D721Med (cell line): ENCODE measurements at places on chromosomes 1 and 21.

DNA sequence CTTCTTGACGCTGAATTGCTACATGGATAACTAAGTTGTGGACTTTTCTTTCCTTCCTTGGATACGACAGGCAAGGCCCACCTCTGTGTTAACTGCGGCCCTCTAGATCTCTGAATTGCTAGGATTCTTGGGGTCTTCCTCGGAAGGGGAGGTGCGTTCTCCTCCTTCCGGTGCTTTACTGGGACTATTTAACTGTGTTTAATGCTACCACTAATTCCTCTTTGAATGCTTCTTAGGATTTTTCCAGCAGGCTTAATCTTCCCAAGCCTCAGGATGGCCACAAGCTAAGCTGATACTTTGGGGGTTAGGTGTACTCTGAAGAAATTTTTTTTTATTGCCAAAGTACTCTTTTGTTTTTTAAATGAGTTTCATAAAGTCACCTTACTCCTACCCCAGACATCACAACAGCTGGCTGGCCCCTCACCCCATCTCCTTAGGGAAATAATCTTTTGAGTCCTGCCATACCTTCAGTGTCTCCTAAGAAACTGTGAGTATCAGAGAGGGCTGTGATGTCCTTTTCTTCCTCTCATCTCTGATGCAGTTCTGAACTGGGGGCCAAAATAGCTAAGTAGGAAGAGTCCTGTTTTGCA is 21.4 kb downstream of the KIRREL1 start:
- peak; percentile 81 for DNase-seq

GRCh38 chr1:175319912-175320230 is 127.3 kb upstream of the KIAA0040 start:
- DNase-seq: no peak

DNA sequence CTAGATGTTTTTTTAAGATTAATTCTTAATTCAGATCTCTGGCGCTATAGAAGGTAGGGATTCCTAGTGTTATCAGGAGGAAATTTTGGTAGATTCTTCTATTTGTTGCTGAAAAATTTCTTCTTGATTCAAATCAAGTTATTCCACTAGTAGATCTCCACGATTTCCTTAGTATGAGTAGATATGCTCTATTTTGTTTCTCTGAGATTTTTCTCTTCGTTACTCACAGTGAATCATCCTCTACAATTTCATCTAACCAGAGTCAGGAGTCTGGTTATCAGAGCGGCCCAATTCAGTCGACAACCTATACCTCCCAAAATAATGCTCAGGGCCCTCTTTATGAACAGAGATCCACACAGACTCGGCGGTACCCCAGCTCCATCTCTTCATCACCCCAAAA is 18.8 kb upstream of the HAX1 start:
- no peak for DNase-seq

GRCh38 chr1:89880679-89881078 is 59.8 kb downstream of the LRRC8D start:
- DNase-seq: no peak

- DNase-seq: no peak
Measured at GRCh38 chr1:243286409-243287122, 30.7 kb downstream of the SDCCAG8 start.

DNA sequence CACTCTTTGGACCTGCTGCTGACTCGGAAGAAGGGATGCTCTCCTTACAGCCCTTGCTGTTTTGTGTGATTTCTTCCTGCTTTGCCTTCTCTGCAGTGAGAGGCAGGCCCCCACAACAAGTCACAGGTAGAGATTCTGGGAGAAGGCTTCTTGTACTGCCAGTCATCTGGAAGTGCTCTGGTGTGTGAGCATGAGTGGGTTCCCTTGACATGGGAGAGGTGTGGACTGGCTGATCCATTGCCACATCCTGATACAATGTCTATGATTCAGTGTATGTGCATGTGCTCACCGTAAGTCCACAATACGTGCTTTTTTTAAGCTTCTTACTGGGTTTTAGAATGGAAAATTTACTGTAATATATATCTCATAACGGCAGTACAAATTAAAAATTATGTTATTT is 46.0 kb upstream of the PLA2G4A start:
- DNase-seq: no peak

- DNase-seq: no peak
Measured at GRCh38 chr1:70194601-70195000, 10.8 kb downstream of the LRRC40 start.

GRCh38 chr1:241551759-241552638 is 19.8 kb downstream of the KMO start:
- no peak for DNase-seq

DNA sequence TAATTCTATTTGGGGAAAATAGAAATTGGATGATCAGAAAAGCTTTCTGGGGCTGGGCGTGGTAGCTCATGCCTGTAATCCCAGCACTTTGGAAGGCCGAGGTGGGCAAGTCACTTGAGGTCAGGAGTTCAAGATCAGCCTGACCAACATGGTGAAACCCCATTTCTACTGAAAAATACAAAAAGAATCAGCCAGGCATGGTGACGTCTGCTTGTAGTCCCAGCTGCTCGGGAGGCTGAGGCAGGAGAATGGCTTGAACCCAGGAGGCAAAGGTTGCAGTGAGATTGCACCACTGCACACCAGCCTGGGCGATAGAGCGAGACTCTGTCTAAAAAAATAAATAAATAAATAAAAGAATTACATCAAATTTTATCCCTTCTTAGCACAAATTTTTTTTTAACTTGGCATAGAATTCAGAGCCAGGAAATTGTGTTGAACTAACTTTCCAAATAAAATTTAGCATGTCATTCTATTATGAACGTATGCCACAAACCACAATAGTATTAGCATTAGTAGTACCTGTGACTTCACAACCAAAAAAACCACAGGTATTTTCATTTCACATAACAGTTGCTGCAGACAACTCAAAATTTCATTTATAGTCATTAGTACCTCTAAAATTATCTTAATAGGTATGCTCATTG is 4.5 kb upstream of the ANKRD13C start:
- DNase-seq: no peak

DNA sequence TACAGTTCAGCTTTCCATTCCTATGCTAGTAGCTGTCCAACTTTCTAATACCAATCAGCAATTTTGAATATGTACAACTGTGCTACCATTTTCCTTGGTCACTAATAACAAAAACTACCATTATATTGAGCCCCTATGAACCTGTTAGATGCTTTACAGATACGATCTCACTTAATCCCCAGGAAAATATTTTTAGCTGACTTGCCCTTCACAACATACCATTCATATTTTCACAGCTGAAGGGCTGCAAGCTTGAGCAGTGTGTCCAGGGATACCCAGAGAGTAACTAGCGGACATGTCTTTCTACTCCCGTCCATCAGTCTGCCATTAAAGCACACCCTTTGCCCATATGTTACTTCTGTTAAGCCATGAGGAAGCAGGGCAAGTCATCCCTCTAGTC is 140.5 kb downstream of the SPATA46 start:
- DNase-seq: no peak

DNA sequence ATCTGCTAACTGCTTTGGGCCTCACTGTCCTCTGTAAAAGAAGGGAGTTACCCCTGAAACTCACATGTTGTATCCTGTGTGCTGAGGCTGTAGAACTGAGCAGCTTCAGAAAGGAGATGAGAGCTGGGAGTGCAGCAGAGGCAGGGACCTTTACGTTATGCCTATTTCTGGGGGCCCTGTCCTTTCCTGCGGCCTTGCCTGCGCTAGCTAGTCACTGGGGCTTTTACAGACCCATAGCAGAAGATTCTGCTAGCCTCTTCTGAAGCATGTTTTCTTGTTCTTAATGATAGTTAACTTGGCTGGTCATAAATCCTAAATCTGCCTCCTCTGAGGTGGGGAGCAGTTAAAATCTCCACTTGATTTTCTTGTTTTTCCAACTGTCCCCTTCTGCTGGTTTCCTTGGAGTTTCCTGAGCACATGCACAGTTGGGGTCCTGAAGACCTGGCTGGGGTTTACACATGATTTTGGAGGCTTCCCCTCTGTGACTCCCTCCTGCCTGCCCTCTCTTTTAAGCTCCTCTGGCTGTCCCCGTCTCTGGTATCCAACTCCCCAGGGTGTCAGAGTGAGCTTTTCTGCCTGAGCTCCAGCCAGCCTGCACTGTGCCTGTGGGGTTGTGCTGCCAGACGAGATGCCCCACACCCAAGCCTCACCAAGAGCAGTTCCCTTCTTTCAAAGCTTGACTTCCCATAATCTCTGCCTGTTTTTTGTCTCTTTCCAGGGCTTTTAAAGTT is 76.6 kb downstream of the NOS1AP start:
- no peak for DNase-seq

DNA sequence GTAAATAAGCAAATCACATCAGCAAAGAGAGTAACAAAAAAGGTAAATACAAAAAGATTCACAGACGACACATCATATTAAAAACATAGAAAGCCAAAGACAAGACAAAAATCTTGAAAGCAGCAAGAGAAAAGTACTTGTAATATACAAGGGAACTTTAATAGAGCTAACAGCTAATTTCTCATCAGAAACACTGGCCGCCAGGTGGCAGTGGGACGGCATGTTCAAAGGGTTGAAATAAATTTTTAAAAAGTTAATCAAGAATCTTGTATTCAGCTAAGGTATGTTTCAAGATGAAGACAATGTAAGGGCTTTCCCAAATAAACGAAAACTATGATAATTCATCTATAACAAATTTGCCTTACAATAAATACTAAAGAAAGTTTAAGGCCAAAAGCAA is 358.1 kb downstream of the LRRIQ3 start:
- DNase-seq: no peak
